ENCODE measurements at places on chromosomes 5 and 9.

GRCh38 chr5:39826051-39826450 lies 401.3 kb upstream of the DAB2 start:
- DNase-seq = no peak

- DNase-seq = no peak
These were observed 24.6 kb upstream of the ADRB2 start for GRCh38 chr5:148801682-148802276.

DNA sequence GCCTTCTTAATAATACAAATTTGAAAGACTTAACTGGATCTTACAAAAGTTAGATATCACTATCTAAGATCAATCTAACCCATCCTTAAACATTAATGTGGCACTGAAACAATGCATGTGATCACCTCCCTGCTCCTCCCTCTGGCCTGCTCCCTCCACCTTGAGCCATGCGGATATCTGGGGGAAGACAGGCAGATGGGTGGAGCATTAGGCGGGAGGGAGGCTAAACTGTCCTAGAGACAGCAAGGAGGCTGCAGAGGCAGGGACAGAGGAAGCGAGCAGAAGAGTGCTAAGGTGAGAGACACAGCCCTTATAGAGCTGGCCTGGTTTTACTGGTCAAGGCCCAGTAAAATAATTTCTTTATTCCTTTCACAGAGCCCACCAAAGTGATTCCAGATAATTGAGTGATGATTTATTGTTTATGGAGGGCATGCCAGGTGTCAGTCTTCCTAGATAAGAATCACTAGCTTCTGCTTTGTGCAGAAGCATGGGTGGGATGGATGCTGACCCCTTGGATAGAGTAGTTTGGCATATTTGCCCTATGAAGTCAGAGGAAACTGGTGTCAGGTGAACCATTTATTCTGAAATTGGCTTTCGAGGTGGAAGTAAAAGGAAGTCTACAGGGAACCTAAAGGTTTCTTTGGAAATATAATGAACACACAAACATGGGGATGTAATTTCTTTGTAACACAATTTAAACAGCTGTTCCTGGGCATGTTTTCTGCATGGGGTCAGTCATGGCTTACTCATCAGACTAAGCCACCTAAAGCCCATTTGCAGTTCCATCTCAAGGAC lies 188.3 kb downstream of the GNAQ start:
- no peak for DNase-seq

- no peak for DNase-seq
These were observed 21.5 kb downstream of the SERINC5 start for GRCh38 chr5:80234116-80234948.

DNA sequence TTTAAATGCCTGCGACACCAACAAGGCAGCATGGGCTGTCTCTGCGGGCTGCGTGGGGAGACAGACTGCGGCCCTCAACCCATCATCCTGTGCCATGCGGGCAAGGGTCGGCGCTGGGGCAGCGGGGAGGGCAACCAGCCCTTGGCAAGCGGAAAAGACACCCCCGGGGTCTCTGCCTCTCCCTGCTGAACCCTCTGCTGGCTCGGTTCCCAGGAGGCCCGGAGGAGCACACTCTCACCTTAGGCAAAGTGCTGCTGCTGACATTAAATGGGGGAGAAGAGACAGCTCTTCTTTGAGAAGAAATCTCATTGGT lies 129.6 kb upstream of the PPP1R26 start:
- DNase-seq = no peak

DNA sequence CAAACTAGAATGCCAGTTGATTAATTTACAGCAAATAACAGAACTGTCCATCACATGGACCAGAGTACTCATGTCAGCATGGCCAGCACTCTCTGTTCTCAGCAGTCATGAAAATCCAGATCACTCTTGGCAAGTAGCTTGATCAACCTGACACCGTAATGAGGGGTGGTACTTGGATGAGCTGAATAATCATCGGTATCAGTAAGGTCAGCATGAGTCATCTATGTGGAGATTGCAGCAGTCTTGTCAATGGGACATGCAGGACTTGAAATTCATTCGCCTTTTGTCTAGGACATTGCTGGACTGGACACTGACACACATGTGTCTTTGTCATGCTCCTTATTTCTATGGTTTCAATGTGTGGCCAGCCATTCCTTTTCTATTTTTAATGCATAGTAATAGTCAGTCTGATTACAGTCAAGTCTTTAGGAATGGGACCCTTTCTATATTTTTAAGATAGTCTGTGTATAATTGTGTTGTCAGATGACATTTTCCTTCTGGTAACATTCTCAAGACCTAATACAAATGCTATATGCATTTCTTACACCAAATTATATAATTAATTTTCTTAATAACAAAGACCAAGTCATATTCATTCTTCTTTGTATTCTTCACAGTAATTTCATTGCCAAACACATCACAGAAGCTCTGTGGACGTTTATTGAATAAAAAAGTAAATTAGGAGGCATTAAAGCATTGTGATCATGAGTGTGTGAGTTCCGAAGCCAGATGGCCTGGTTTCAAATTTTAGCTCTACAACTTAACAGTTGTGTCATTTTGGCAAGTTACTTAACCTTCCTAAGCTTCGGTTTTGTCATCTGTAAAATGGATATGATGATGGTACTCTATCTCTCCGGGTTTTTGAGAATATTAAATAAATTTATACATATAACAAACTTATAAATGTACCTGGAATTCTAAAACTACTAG lies 57.4 kb downstream of the ADAMTSL1 start:
- DNase-seq = no peak

DNA sequence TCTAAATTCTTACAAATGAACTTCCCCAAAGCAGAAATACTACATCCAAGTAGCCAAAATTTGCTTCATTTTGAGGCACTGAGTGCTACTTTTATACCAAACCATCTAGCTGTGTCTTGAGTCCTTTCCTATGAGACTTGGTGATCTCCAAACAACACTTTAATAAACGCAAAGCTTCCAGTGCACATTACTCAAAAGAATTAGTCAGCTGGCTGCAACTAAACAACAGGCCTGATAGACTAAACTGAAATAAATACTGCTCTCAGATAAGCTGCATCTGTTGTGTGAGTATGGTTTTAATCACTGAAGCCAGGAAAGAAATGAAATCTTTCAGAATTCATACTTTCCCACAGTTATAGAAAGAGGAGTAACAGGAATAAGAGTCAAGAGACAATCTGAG lies 80.3 kb downstream of the VCAN start:
- no peak for DNase-seq

DNA sequence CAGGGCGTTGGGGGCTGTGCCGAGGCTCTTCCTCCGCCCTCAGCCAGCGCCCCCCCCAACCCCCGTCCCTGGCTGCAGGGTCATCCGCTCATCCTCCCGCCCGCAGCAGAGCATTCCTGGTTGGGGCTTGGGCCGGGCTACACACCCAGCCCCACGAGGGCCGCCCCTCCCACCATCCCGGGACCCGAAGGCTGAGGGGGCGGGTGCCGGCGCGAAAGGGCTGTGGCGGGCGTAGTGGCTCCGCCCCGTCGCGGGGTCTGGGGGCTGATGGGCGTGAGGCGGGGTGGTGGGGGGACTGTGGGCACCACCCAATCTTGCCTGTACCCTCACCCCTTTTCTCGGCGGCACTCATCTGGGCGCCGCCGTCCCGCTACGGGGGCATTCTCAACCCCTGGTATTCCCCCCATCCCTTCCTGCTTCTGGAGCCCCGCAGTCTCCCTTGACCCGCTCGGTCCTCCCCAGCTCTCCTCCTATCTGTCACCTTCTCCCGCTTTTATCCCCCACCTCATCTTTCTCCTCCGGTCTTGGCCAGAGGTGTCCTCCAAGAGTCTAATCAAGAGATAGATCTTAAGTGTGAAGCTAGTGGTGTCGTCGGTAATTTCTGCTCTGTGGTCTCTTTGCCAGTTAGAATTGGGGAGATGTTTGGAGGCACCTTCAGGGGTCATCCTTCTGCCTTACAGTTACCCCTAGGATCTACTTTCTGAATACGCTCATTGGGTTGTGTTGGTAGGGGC lies 1.6 kb downstream of the FER start:
- peak; percentile 67 for DNase-seq

- DNase-seq = no peak
These were observed 196.2 kb downstream of the HSPA4 start for GRCh38 chr5:133247881-133248624.

- no peak for DNase-seq
These were observed 115.2 kb downstream of the LHFPL2 start for GRCh38 chr5:78533356-78533755.

GRCh38 chr9:31185831-31186230 lies 1198.6 kb upstream of the ACO1 start:
- no peak for DNase-seq

- no peak for DNase-seq
These were observed 1143.4 kb downstream of the CDH12 start for GRCh38 chr5:21709770-21710169.

- peak; percentile 50 for DNase-seq
These were observed 43.1 kb downstream of the NDFIP1 start for GRCh38 chr5:142151436-142152383.

GRCh38 chr5:55540024-55540423 lies 5.3 kb upstream of the PLPP1 start:
- DNase-seq = no peak

Data from stimulated activated naive CD8-positive, alpha-beta T cell treated with anti-CD3 and anti-CD28 coated beads, Interleukin-15, Interleukin-2, amounts not matched to agents 100 U/mL and 50 U/mL, for 24 hours (primary cell).